MM.1S (cell line): ENCODE measurements at places on chromosomes 2 and 18.

GRCh38 chr2:24919506-24920097 is 435 bp downstream of the ADCY3 start:
- no peak for DNase-seq

DNA sequence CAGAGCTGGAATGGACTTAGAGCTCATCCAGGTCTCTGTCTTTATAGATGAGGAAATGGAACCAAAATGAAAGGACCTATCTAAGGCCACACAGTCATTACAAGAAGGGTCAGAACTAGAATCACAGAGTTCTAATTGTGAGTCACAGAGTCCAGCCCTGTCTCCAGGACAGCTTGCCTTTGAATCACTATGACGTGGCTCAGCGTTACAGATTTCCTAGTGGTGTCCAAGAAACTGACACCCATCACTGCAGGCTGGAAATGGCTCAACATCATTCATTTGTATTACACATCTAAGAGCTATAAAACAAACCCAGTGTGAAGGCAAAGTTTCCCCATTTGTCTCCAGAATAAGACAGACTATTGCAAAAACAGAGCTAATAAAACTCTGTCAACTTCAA is 164.3 kb upstream of the SIX2 start:
- no peak for DNase-seq

GRCh38 chr2:128322715-128323554 is 4.3 kb upstream of the HS6ST1 start:
- no peak for DNase-seq

DNA sequence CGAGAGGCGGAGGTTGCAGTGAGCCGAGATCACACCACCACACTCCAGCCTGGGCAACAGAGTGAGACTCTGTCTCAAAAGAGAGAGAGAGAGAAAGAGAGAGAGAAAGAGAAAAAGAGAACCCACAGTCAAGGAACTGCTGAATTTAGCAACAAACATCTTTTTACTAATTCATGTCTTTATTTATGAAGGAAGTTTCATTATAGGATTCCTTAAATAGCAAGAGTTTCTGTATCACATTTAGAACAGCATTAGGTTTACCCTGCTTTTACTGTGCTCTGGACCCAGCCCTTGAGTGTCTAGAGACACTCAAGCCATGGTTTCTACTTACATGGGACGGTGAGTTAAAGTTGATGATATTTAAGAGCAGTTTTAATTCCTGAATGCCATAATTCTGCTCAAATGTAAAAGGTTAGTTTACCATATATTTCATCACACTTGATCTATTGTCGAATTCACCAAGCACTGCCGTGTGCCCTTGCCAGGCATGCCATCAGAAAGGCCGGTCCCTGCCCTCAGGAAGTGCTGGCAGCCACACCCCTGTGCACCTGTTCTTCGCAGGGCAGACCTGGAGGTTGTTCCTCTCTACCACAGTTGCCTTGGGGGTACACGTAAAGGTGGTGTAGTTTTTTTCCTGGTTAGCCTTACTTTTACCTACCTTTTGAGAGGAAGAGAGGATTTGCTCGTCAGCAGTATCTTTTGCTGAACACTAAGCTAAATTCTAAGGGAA is 153.3 kb downstream of the LDLRAD4 start:
- DNase-seq: peak; percentile 76

DNA sequence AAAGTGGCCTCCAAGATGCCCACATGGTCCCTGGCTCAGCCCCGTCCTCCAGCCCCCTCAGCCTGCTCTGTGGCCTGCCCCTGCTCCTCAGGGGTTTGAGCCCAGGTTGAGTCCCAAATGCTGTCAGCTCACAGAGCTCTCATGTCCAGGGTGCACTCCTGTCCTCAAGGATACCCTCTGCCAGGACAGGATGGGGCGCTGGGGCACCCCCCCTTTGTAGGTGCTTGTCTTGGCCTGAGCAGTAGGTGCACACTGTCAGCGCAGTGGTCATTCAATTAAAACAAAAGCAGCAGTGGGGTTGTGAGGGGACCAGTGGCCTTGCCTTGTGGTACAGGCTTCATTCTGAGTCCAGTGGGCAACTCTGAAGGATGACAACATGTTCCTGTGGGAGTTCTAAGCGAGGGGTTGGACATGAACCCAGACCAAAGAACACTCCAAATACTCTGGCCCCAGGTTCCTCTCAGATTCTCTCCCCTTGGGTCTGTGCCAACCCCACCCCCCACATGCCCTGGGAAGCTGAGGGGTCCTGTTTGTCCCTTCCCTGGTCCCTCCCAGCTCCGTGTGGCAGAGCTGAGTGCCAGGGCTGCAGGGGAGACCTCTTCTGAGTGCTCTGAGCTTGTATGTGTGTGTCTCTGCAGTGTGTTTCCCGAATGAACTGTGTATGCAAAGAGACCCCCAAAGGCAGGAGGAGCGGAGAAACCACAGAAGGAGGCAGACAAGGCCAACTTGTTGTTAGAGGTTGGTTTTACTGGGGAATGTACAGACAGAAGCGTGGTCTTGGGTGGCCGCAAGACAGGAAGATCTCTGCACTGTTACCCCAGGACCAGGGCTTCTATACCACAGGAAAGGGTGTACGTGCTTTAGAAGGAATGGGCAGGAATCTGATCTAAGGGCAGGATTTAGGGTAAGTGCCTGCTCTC is 155.6 kb upstream of the HS6ST1 start:
- DNase-seq: no peak

- no peak for DNase-seq
These were observed 308.4 kb upstream of the RAB12 start for GRCh38 chr18:8300751-8301410.

DNA sequence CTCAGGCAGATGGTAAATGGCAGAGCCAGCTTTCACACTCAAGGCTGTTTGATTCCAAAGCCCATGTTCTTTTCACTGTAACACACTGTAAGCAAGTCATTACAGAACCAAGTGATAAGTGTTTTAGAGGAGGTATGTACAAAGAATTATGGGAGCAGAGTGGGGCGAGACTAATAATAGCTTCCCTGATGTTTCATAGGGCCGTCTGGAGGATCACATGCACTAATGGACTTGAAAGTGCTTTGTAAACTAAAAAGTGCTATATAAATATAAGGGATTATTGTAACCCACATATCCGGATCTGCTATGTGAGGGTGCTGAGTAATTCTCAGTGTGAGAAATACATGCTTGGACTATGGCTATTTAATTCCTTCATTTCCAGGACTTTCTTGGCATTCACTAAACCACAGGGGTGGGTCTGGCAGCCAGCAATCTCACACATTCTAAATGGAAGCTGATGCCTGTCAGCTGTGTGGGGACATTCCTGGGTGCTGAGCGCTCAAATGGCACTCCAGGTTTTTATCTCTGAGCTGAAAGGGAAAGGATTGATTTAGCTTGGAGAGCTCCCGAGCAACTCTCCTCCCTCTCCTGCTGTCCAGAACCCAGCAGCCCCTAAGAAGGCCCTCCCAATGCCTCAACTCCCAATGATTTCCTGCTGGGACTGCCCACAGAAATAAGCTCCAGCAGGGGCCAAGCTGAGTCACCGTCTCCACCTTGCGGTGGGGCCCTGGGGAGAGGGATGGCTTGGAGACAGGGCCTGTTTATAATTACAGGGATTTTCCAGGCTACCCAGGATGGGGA is 222.8 kb downstream of the SOX11 start:
- peak; percentile 15 for DNase-seq

GRCh38 chr2:67272195-67272594 is 124.9 kb upstream of the ETAA1 start:
- no peak for DNase-seq

DNA sequence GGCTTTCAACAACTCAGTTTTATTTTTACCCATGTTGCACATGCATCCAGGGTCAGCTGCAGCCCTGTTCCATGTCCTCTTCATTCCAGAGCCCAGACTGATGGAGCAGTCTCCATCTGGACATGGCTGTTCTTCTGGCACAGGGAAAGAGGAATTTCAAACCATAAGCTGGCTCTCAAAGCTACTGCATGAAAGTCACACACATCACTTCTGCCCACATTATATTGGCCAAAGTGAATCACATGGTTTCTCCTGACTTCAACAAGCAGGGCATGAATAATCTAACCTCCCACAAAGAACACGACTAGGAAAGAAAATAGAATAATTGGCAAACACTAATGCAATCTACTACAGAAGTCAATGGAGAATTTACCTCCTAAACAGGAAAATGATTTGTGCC is 94.2 kb downstream of the FTCDNL1 start:
- DNase-seq: no peak

GRCh38 chr2:219736209-219736608 is 108.8 kb downstream of the SLC4A3 start:
- peak; percentile 35 for DNase-seq

DNA sequence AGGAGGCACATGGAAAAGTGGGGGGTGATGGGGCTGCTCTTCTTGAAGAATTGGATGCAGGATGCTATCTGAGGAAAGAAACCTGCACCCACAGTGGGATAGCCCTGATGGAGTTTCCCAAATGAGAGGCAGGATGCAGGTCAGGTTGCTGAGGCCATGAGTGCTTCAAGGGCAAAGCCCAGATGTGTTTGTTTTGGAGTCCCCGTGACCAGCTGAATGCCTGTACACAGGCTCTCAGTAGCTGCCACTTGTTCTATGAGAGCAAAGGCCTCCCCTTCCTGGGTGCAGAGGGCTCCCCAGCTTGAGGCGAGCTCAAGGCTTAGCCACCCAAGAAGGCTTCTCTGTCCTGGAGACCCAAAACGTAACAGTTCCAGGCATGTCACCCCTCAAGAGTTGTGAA is 192.7 kb downstream of the SEPTIN10 start:
- DNase-seq: no peak

- no peak for DNase-seq
These were observed 119.2 kb downstream of the ACKR3 start for GRCh38 chr2:236688563-236689392.

DNA sequence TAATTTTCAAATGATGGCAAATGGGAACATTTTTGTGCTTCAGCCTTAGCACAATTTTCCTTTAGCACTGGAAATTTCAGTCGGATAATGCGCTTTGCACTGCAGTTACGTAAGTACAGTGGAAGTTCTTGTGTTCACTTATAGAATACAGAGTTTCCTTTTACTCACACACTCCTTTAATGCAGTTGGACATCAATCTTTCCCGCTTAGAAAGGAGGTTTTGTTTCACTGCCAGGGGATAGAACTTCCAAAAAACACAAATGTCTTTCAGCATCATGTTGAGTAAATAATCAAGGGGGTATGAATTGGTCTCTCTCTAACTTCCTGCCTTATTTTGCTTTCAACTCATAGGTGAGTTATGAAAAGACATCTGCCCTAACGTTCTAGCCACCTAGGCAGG is 63.2 kb downstream of the TGFA start:
- DNase-seq: no peak

DNA sequence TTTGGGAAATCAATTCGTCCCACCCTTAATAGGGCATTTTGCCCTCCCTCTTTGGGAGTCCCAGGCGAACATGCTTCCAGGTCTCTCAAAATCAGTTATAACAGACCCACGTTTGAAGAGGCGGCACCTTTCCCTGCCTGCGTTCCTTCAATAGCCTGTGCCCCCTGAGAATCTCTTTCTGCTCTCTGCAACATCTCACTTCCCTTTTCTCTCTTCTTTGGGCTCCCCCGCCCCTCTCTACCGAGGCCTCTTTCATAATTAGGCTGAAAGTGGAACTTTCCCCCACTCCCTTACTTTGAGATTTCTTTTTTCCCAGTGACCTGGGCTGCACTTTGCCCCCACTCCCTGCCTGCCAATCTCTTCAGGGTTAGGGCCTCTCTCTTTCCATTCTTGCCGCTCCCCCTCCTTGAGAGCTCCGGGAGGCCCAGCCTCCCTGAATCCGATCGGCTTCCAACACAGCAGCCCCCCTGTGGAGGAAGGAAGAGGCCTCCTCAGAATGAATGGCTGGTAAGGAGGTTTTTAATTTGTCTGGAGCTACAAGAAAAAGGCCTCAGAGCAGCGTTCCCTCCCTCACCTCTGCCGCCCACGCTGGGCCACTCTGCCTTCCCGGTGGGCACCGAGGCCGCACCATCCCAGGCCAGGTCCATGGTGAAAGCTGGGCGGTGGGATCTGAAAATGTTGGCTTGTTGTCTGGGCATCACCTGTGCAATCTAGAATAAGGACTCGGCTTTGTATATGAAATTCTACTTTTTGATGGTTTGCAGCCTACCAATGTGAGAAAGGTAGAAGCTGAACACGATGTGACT is 162.6 kb upstream of the SIX3 start:
- peak; percentile 15 for DNase-seq

- no peak for DNase-seq
These were observed 229.0 kb downstream of the DYSF start for GRCh38 chr2:71682341-71682740.

DNA sequence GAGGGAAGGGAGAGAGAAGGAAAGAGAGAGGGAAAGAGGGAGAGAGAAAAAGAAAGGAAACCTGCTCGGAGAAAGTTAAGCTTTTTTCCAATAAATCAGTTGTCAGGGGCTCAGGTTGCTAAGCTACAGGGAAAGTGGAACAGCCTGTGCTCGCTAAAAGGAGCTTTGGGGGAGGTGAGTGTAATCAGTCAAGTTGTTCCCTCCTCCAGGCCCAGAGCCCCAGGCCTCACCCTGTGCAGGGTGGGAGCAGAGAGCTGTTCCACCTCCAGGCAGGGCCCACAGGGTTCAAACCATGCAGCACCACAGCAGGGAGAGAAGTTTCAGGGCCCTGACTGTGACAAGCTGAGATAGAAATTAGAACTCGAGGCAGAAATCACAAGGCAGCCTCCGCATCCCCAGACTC is 56.4 kb upstream of the PPP1CB start:
- no peak for DNase-seq

GRCh38 chr2:149422991-149423338 is 92.6 kb downstream of the LYPD6 start:
- DNase-seq: no peak

- no peak for DNase-seq
These were observed 344.1 kb upstream of the NRP2 start for GRCh38 chr2:205338156-205338555.

GRCh38 chr18:3669376-3669775 is 219.4 kb downstream of the TGIF1 start:
- no peak for DNase-seq

DNA sequence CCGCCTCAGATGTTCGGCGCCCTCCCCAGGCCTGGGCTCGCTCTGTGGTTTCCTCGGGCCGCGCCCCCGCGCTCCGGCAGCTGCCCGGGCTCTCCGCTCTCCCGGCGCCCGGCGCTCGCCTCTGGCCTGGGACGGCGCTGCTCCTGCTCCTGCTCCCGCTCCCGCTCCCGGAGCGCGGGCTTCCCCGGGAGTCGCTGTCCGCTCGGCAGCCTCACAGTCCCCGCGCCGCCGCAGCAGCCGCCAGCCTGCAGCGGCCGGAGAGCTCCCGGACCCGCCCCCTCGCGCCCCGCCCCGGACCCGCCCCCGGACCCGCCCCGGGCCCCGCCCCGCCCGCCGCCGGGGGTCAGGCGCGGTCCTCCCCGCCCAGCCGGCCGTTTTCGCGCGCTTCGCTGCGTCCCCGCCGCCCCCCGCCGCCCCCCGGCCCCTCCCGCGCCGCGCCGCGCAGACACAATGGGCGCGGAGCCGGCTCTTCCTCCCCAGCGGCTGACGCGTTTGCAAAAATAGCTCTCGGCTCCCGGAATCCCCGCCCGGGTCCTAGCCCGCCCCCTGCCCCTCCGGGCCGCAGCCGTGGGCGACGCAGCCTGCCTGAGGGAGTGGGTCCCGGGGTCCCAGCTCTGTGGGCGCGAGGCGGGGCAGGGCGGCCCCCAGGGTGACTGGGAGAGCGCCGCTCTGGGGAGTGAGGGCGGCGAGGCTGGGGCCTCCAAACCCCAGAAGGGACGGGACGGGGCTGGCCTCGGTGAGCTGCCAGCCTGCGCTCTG is at the start of gene ARL4C:
TSS of gene ARL4C (minus strand) at position 247 of the 759 bp plus-strand sequence. CDS start 495 bp downstream, outside the sequence.
- DNase-seq: no peak

- no peak for DNase-seq
These were observed 29.7 kb upstream of the APCDD1 start for GRCh38 chr18:10424585-10425307.
